Inflammatory macrophage treated with lipopolysaccharide for 4 hours (primary cell): ENCODE measurements at places on chromosomes 6 and 20.

- no peak for DNase-seq
Measured at GRCh38 chr20:24492031-24492607, 22.7 kb downstream of the SYNDIG1 start.

DNA sequence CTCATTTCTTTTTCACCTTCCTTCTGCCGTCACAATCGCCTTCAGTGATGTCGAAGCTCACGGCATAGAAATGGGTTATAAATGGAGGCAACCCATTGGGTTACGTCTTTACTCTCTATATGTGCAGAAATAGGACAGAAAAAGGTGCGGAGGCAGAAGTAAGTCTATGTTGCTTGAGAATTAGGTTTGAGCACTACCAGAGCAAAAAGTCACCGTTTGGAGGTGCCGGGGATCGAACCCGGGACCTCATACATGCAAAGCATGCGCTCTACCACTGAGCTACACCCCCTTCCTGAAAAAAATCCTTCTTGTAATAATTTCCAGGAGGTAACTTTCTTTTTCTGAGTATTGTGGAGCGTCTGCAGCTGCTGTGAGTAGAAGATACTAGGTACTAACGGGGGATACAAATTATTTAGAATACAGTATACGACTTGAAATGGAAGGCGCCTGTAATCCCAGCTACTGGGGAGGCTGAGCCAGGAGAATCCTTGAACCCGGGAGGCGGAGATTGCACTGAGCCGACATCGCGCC, 134.2 kb downstream of the TRIM27 start:
- DNase-seq, result peak; percentile 29

GRCh38 chr6:357261-357790, 34.2 kb upstream of the IRF4 start:
- DNase-seq, result no peak

DNA sequence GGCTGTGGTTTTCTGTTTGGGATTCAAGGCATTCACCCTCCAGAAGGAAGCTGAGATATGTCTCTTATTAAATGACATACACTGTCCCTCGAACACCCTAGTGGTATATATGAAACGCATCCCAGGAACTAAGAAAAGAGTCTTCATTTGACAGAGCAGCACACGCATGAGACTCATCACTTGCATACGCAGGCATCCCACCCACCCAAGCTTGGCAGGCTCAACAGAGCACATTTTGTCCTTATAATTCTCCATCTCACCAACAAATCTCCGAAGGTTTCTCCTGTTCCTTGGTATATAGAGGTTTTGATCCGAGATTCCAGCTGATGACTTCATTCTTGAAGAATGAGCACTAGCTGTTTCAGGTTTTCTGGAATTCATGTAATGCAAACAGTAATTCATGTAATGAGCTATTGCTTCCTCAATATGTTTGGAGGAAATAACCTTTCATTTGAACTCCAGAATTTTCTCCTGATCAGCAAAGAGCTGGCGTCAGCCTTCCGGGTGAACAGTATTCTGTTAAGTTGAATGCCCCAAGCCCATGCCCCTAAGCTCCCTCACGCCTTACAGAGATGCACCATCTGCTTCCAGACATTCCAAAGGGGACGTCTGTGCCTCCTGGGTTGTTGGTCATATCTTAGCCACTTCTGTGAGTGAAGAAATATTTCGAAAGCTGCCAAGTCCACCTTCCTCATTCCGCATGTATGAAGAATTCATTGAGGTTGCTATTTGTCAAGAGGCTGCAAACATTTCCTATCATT, 66.0 kb upstream of the CDH4 start:
- DNase-seq, result no peak

- DNase-seq, result no peak
Measured at GRCh38 chr6:163414946-163415619, 565 bp downstream of the QKI start.

- peak; percentile 88 for DNase-seq
Measured at GRCh38 chr6:3176562-3177355, 19.4 kb upstream of the TUBB2A start.

GRCh38 chr20:64077094-64077493, 2.2 kb downstream of the RGS19 start:
- peak; percentile 51 for DNase-seq

DNA sequence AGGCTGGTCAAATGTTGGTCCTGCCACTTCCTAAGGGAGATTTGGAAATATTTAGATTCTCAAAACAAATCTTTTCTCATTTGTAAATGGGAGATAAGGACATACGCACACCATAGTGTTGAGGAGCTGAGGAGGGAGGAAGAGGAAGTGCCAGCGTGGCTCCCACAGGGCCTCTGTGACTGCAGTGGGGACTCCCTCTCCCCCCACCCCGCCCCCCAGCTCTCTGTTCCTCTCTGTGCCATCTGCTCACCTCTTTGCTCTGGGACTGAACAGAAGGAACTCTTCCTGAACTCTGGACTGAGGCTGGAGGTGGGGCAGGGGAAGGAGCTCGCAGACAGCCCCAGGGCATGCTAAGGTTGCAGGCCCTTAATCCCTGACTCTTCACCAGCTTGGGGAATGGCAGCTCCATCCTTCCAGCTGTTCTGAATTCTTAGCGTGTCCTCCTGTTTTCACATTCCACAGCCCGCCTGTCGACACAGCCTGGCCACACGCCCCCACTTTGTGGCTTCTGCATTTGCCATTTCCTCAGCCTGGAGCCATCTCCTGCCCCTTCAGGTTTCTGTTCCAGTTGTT, 11.4 kb downstream of the DDX27 start:
- DNase-seq, result peak; percentile 76

DNA sequence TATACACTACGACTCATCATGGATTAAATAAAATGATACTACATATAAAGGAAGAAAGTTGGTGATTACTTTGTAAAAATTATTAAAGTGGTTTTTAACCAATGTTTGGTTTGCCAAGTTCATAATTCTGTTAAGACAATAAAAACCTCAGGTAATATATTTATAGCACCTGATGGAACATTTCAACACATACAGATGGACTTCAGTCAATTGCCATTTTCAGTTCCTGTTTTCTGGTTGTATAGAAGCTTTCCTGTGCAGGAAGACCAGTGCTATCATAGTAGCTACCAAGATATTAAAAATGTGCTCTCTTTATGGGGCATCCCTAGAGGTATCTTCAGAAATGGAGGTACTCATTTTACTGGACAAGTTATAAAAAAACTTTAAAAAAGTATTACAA, 1686.4 kb downstream of the GRIK2 start:
- no peak for DNase-seq

- no peak for DNase-seq
Measured at GRCh38 chr6:22727710-22728109, 158.3 kb downstream of the HDGFL1 start.

DNA sequence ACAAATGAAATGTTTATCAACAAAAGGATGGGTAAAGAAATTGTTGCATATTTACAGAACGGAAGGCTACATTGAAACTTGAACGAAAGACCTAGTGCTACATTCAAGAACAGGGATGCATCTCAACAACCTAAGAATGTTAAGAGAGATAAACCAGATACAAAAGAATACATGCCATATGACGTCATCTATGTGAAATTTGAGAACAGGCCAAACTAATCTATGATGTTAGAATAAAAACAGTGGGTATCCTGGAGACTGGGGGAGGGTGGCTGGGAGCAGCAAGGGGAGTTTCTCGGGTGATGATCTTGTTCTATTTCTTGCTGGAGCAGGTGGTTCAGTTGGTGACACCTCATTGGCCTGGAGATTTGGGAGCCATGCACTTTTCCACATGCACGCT, 81.5 kb downstream of the SULF2 start:
- no peak for DNase-seq

DNA sequence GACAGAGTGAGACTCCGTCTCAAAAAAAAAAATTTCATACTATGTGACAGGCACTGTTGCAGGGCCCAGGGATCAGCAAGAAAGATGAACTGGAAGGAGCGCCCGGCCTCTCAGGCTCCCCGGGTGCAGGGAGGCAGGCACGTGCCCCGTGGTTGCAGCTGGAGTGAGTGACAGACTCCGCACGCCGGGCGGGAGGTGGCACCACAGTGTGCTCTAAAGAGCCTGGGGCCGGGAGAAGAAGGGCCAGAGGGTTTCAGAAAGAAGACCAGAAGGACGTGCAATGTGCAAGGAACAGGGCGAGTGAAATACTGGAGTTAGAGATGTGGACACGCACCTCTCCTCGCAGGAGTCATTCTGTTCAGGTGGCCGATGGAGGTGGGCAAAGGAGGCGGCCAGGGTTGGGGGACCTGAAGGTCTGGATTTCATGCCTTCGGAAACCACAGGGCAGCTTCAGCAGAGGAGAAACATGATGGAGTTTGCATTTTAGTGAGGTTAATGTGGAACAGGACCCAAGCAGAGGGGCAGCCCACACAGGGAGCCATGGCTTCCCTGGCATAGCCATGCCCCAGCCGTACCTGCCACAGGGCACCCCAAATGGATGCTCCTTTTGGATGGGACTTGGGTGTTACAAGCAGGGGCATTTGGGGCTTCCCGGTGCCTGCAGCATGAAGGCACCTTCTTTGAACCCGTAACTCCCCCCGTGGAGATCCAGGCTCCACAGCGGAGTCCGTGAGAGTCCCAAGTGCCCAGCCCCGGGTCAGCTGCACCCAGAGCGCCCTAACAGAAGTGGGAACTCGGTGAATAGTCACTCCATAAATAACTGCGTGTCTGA, 226.2 kb downstream of the ERMARD start:
- no peak for DNase-seq

DNA sequence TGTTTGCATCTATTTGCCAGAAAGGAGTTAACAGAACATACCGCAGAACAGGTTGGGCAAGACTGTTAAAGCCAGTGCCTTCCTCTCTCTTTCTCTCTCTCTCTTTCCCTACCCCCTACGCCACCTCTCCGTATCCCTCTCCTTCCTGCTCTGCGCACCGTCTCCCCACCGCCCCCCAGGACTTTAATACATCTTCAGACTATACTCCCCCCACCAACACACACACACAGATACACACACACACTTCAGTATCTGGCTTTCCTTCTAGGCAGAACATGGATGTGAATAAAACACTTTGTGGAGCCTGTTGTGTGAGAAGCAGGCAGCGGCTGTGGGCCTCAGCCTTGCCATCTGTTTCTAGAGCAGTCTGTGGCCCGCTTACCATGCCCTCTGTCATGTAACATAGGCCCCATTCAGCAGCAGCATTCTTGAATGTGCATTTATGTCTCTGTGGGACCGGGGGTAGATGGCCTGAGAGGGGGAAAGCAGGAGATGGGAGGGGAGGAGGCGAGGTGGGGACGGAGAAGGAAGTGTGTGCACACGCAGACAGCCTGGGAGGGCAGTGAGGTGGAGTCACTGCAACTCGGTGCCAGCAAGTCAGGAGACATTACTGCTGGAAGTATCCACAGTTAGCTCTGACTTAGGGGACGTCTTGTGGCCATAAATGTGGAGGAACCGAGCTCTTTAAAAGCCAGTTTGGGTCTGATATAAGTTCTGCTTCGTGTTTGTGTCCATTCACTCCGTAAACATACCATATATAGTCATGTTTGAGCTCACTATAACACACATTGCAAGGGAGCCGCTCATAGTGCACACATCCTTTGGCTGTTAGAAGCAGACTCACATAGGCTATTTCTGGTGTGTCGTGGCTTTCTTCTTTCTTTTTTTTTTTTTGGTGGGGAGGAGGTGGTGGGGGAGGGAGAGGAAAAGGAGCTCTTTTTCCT, 38.4 kb downstream of the RREB1 start:
- DNase-seq, result peak; percentile 71

DNA sequence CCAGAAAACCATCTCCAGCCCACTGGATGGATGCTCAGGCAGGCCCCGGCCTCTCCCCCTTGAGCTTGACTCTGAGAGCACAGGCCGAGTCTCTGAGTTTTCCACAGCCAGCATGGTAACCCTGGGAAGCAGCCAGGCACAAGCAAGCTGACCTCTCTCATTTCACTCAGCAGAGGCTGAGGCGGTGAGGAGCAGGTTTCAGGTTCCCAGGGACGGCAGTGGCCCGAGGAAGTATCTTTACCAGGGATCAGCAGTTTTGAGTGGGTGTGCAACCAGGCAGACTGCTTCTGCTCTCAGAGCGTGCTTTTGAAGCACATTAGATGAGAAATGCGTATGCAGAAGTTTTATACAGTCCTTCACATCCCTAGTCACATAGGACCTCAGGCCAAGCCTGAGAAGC, 12.6 kb downstream of the HCK start:
- DNase-seq, result peak; percentile 90

DNA sequence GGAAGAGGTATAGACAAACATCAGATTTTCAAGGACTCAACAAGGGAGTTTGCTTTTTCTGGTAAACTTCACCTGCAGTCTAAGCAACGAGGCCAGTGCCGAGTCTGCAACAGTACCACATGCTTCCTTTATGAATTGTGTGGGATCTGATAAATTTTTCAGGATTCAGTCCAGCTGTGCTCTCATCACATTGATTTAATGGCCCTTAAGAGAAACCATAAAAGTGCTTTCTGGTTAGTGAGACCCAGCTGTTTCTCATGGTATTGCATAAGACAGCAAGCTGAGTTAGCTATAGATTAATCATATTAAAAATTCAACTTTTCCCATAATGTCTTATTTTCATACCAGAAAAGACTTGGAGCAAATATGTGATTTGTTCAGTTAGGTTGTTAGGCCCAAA, 291.4 kb downstream of the CENPW start:
- no peak for DNase-seq

GRCh38 chr20:54023406-54023805, 47.0 kb downstream of the BCAS1 start:
- no peak for DNase-seq

- DNase-seq, result no peak
Measured at GRCh38 chr6:1950631-1951030, 294.8 kb downstream of the GMDS start.

DNA sequence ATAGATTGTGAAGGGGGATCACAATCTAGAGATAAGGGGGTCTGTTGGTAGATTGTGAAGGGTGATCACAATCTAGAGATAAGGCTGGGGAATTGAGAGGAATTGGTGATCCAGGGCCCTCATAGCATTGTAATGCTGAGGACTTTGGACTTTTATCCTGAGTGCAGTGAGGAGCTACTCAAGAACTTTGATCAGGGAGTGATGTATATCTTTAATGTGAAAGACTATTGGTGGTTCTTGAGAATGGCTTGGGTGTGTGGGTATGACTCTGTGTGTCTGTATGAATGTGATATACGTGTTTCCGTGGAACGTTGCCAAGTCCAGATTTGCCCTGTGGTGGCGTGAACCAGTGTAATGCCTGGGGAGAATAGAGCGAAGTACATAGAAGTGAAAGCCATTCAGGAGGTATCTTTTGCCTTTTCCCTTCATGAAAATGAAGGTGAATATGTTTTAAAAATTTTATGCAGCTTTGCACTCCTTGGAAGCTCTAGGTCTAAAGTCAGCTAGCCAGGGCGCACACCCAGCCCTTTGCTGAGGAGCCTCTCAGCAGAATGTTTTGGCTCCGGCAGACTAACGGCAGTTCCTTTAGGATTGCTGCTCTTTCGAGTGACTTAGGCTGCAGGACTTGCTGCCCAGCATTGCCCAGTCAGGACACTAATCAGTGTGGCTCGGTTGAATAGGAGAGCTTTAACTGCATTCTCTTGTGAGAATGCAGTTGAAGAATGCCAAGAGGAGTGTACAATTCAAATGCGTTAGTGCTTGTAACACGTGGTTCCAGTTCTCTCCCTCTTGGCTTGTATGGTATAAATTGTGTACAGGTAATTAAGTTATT, 3.5 kb downstream of the ZFAND3 start:
- no peak for DNase-seq

DNA sequence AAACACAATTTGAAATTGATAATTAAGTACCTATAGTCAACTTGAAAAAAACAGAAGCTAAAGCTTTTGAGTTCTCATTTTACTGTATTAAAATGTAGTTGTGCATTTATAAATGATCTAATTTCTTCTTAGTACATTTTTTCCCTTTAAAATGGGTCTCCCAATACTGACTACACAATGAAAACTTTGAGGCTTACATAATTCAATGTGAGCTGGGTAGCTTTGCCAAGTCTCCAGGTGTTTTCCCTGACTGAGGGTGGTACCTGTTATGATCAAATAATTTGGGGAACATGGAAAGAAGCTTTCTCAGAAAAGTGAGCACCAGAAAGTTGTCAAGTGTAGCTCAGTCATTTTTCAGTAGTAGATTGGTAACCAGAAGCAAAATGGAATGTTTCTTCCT, 74.3 kb downstream of the ARMC2 start:
- DNase-seq, result no peak
